Bronchus fibroblast of lung (primary cell): ENCODE measurements at places on chromosomes 2 and 18. TPM values are rescaled to one million over a fixed set of nuclear protein-coding genes. Genes with fewer than 3 reads are reported as not detected.

Gene RESP18
- total RNA-seq: not detected in 2 replicates

Gene PTPN2
- total RNA-seq: 22.0 and 29.1 TPM in 2 replicates

Gene NT5C1B
- not detected in 2 replicates for total RNA-seq

Gene MDH1
- 147 and 157 TPM in 2 replicates for total RNA-seq

Gene CD28
- total RNA-seq: not detected in 2 replicates

Gene ALPP
- not detected in 2 replicates for total RNA-seq

Gene ACOXL
- total RNA-seq: not detected in 2 replicates

Gene ASPRV1
- total RNA-seq: 0.34 TPM in 1 of 2 replicates, not detected in the other

Gene ALPI
- not detected in 2 replicates for total RNA-seq

Gene LCT
- not detected in 2 replicates for total RNA-seq

Gene HSBP1L1
- 11.8 and 15.9 TPM in 2 replicates for total RNA-seq

Gene MGAT4A
- not detected in 2 replicates for total RNA-seq

Gene TYMS
- 80.9 and 96.5 TPM in 2 replicates for total RNA-seq

Gene UNC50
- total RNA-seq: 30.3 and 31.1 TPM in 2 replicates

Gene USP34
- 26.0 and 37.7 TPM in 2 replicates for total RNA-seq

Gene RAB6C
- not detected in 2 replicates for total RNA-seq

Gene MALL
- 6.7 and 9.8 TPM in 2 replicates for total RNA-seq

Gene SLC8A1
- 11.9 and 15.0 TPM in 2 replicates for total RNA-seq

Gene IL1R1
- total RNA-seq: 37.0 and 38.8 TPM in 2 replicates

Gene ZNF804A
- 2.7 and 3.7 TPM in 2 replicates for total RNA-seq

Gene REG1B
- not detected in 2 replicates for total RNA-seq

Gene RAMP1
- 22.0 and 23.4 TPM in 2 replicates for total RNA-seq

Gene DSG1
- not detected in 2 replicates for total RNA-seq
